ENCODE measurements at places on chromosomes 2 and 18.
A peak's percentile ranks its signal among the peaks of the same experiment; 100 is the strongest.

DNA sequence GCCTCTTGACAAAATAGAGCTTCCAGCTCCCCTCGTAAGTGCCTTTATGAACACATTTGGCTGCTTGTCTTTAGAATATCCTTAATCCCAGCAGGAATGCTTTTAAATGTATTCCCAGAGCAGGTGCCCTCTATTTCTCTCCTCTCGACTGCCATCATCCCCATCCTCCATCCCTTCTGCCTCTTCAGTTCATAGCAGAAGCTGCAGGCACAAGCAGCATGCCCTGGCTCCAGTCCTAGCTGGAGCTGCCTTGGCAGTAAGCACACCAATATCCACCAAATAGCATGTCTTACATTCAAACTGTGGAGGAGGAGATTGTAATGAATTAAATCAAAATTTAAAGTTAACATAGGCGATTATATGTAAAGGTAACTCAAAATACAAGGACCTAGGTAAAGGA is 891.3 kb upstream of the SLC39A10 start:
- DNase-seq, result no peak

GRCh38 chr2:73228631-73229030 is 4.4 kb downstream of the PRADC1 start:
- DNase-seq, result no peak

GRCh38 chr2:144514616-144515091 is 5.3 kb downstream of the ZEB2 start:
- no peak for DNase-seq

GRCh38 chr2:194363295-194363694 is 1293.7 kb upstream of the SLC39A10 start:
- no peak for DNase-seq

DNA sequence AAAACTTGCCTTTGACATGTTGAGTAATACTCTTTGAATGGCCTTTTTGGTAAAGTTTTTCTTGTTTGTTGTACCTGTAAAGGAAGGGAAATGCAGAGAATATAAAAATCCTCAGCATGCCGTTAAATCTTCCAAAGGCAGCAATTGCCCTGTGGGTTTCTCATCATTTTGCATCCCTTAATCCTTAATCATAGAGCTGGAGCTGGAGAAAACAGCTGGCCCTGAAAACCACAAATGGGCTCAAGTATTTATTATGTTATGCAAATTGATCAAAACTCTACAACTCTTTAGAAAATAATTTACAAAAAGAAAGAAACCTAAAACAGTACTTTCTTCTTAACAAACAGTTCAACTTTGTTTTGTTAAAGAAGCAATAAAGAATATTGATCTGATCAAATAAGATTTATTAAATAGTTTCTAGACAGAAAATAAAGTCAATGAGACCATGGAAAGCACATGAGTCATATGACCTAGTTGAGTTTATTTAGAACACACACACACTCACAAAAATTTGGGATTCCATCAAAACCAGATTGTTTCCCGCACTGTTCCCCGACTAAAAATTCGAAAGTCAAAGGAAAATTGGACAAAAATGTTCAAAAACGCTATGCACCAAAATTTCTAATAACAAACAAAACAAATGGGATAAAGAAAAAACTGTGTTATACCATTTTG is 309.0 kb downstream of the GULP1 start:
- no peak for DNase-seq

- no peak for DNase-seq
Observed at GRCh38 chr2:205640716-205641115, 41.6 kb upstream of the NRP2 start.

DNA sequence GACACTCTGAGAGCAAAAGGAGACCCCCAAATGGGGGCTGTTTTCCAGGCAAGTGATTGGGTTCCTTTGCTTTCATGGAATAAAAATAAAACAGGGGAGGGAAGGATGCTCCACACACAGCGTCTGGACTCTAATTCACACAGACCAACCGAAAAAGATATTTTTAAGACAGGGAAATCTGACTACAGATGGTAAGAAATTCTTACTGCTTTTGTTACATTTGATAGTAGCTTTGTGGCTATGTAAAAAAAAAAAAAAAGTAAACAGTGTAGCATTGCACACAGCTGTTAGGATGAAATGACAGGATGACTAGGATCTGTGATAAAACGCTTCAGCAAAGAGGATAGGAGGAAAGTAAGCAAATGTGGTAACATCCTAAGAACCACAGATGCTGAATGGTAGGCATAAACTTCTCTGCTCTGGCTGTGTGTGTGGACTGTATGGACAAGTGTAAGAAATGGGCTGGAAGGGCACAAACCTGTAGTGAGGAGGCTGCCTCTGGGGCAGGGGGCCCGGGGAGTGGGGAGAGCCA is 207.6 kb downstream of the ANAPC1 start:
- peak; percentile 60 for DNase-seq

DNA sequence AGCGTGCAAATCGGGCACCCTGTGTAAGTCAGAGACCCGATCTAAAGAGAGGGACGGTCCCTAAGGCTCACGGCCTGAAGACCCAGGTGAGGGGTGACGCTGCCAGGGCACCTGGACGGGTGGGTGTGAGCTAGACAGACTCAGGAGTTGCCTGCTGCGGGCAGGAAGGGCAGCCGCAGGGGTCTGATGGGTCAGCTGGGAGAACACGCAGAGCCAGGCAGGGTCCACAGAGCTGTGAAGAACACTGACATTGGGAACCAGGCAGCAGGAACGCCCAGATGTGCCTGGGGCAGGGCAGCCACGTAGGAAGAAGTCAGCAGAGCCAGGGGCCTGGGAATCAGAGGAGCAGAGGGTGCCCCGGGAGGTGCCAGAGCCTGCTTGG is 25.9 kb downstream of the HDAC4 start:
- no peak for DNase-seq

DNA sequence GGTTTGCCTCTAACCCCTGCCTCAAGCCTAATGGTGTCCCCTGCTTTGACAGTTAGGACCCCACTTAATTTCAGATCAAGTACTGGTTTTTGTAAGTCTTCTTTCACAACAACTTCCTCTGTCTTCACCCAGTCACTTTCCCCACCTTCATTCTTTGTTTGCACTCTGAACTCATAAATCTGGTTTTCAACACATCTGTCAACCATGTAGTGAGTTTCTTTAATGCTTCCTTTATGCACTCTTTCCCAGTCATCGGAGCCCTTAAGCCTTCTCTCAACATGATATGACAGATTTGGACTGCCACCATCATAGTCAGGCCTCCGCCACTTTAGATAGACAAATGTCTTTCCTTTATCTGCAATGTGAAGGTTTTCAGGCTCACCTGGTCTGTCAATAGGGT is 109.1 kb downstream of the PLEKHA3 start:
- DNase-seq, result no peak

- DNase-seq, result no peak
Observed at GRCh38 chr2:70126413-70126812, 39.1 kb downstream of the PCBP1 start.

GRCh38 chr2:239262484-239263230 is 138.2 kb downstream of the HDAC4 start:
- no peak for DNase-seq

GRCh38 chr2:155633887-155634570 is 698.5 kb downstream of the NR4A2 start:
- no peak for DNase-seq

DNA sequence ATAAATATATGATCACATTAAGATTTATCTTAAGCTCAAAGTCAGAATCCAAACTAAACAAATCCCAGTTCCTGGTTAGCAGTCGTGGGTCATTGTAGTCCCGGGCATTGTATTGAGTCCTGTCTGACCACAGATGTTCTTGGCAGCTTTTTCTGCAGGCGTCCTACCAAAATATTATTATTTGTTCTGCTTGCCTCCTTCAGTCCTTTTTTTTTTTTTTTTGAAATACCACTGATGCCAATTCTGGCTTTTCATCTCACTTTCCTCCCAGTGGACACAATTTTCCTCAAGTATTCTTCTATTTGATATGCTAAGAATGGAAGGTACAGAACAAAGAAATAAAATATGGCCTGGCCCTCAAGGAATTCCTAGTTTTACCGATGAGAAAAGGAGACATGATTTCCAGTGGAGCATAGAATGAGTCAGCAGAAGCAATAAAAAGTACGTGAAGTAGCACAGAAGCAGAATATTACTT is 151.6 kb downstream of the CSRNP3 start:
- DNase-seq, result no peak

DNA sequence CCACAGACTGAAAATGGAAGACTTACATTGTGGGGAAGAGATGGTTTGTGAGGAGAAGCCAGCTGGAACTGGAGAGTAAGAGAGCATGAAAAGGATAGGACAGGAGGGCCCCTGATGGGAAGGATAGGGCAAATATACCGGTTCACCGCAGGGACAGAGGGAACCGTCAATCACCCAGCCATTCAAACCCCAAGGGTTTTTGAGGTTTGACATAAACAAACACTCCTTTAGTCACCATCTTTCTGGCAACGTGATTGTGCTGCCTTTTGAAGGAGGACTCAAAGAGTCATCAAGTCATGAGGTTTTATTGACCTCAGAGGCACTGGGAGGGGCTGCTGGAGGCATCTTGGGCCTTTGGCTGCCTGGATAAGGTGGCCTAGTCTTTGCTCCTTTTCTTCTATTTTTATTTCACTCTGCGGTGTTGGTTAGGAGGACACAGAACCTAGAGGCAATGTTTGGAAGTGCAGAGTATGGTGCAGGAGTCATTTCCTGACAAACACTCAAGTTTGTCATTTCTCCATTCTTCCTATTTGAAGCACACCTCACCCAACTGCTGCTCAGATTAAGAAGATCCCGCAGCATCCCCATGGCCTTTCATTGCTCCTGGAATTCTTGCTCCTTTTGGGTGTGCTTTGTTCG is 487.3 kb upstream of the SPRED2 start:
- DNase-seq, result no peak

DNA sequence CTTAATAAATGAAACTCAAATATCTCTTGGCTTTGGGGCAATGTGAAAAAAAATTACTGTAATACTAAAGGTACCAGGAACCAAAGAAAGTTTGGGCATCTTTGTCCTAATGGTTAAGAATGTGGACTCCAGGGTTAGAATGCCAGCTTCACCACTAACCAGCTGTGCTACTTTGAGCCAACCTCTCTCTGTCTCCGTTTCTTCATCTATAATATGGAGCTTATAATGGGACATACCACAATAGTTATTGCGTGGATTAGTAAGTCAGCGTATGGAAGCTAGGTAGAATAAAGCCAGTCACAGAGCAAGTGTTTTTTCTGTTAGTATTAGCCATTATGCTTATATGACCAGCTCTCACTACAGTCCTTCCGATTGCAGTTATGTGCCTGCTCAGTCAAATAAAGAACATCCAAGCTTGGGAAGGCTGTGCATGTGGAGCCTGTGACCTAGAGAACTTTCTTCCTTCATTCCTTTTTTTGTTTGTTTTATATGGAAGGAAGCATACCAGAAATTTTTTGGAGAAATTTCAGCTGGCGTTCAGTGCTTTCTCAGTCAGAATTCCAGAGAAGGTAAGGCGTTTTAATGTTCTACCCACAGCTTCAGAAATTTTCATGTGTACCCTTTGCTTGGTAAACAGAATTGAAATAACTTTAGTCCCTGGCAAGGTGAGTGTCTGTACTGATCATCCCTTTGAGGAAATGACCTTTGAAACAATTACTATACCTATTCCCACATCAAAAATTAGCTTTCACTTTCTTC is 114.0 kb upstream of the RND3 start:
- DNase-seq, result no peak

DNA sequence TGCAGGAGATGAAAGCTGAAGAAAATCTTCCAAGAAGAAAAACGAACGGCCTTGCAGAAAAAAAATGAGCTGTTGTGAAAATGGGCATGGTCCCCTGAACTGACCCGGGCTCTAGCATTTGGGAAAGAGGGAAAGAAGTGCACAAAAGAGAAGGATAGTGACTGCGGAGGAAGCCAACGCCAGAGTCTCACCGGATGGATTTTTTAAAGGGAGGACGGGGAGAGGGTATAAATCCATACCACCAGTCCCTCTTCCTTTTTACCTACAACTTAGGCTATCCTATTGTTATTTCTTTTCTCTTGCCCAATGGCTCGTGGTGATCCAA is 601 bp downstream of the WDR35 start:
- no peak for DNase-seq

- DNase-seq, result no peak
Observed at GRCh38 chr2:182585001-182585400, 131.1 kb upstream of the DNAJC10 start.

DNA sequence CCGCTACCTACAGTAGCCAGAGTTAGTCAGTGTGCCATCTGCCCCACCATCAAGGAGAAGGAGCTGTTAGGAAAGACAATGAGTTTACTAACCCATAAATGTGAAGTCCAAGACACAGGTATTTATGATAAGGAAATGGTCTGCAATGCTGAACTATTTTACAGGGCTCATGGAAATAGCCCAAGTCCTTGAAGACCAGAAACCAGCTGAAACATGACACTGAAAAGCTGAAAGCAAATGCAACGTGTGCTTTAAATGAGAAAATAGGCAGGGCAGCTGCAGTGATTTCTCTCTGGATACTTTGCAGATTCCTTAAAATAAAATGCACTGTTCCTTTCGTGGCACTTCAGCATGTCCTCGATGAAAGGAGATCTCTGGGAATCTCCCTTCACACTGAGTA is 256.4 kb upstream of the TCF4 start:
- DNase-seq, result no peak

- no peak for DNase-seq
Observed at GRCh38 chr2:113679457-113679856, 52.4 kb downstream of the RABL2A start.

DNA sequence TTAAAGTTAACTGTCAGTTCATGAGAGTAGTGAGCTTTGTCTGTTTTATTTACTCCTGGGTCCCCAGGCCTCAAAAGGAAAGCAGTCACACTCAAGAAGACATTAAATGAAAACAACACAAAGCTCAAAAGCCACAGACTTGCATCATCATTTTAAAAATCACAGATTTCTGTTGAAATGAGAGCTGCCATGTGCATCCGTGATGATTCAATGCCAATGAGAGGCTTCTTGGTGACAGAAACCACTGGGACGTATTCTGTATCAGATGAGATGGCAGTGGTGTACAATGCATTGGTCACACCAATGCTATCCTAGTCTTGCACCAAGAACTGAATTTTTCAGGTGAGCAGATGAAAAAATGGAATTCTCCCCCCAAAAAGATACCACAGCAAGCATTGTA is 204.8 kb downstream of the ANAPC1 start:
- DNase-seq, result no peak

DNA sequence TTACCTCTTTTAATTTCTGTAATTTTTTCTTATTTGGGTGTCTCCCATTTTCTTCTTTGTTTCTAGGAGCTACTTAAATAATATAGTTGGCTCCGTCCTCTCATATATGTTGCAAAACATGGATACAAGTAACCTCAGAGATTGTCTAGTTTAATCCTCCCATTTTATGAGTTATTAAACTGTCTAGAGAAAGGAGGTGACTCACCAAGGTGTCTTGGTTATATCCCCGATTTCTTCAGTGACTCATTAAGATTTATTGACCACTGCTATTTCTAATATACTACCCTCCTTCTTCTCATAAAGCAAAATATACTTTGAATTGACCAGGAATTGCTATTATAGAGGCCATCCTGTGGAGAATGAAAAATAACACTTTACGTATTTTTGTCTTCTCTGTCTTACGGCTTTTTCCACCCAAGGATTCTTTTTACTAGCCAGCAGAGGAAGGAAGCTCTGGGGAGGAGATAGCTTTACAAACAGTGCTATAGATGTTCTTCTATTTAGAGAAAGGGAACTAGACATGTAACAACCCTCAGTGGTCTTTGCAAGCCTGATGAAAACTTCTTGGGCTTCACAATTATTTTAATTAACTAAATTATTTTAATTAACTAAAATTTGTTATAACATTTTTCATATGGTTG is 300.4 kb upstream of the TNP1 start:
- no peak for DNase-seq

GRCh38 chr2:24985511-24985910 is 13.8 kb upstream of the DNAJC27 start:
- no peak for DNase-seq
